ENCODE measurements at places on chromosomes 13 and 19. TPM values are rescaled to one million over a fixed set of nuclear protein-coding genes. Genes with fewer than 3 reads are reported as not detected.

Gene MCEMP1
- not detected for total RNA-seq

DNA sequence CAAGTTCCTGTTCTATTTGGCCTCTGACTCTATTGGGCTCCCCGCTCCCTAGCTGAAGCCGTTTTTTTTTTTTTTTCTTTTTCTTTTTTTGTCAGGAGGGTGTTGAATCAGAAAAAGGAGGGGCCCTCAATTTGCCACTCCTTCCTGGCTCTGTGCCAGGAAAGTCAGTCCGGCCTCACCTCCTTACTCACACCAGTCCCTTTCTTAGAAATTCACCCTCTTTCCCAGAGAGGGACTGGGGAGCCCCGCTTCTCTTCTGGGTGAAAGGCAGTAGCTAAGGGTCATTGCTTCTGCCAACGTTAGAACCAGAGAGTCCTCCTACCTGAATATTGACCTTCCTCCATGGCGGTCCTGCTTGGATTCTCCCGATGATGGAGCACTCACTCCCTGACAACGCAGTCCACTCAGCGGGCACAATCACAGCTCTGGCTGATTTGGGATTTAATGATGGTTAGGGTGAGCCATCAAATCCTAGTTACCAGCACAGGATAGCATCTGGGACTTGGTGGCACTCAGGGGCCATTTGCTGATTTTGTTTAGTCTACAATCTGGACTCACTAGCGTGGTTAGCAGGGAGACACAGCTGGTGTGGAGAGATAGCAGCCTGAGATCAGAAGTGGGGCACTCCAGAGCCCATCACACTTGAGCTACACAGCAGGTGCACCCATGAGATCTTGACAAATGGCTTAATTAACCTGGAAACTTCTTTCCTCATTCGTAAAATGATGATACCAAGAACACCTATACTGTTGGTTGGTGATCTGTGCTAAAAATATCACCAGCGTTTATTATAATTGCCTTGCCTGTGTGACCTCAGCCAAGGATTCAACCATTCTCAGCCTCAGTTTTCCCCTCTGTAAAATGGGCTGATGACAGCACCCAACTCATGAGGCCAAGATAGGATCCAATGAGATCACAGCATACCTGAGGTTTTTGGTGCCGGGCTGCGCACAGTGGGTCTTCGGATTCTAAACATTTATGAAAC is 2.2 kb downstream of the FCER2 start:
- no peak overlapping the region for H3K27ac ChIP-seq
- no peaks in the 10 kb centered on the region for H3K36me3 ChIP-seq
- no peak overlapping the region for H3K4me3 ChIP-seq
- peaks cover 17% of the 10 kb centered on the region for H3K4me1 ChIP-seq

DNA sequence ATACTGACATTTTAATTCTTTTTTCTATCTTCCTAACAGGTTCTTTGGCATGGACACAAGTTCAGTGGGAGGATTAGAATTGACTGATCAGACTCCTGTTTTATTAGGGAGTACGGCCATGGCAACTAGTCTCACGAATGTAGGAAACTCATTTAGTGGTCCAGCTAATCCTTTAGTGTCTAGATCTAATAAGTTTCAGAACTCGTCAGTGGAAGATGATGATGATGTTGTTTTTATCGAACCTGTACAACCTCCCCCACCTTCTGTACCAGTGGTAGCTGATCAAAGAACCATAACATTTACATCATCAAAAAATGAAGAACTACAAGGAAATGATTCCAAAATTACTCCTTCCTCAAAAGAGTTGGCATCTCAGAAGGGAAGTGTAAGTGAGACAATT is 34.5 kb downstream of the ZMYM2 start:
- H3K27ac ChIP-seq: no peak overlapping the region
- DNase-seq: no peak
- no peak overlapping the region for H3K4me3 ChIP-seq
- no peaks in the 10 kb centered on the region for H3K27me3 ChIP-seq
- H3K4me1 ChIP-seq: peaks cover 8% of the 10 kb centered on the region
- peaks cover 34% of the 10 kb centered on the region for H3K36me3 ChIP-seq

GRCh38 chr13:74000876-74001275 is 133.3 kb downstream of the KLF12 start:
- DNase-seq: no peak
- H3K36me3 ChIP-seq: peaks cover 2% of the 10 kb centered on the region
- H3K4me1 ChIP-seq: peaks cover 12% of the 10 kb centered on the region
- H3K27me3 ChIP-seq: no peaks in the 10 kb centered on the region

Data from activated CD8-positive, alpha-beta T cell treated with anti-CD3 and anti-CD28 coated beads, Interleukin-2, amount 10 ng/mL, durations not matched to agents 7 days and 5 days (primary cell).